ENCODE measurements at places on chromosomes 7 and 10. TPM values are rescaled to one million over a fixed set of nuclear protein-coding genes. Genes with fewer than 3 reads are reported as not detected.

Gene ANKRD30A
- not detected for total RNA-seq

- no peak for DNase-seq
These were observed 122.8 kb downstream of the PRLHR start for GRCh38 chr10:118472415-118473304.

DNA sequence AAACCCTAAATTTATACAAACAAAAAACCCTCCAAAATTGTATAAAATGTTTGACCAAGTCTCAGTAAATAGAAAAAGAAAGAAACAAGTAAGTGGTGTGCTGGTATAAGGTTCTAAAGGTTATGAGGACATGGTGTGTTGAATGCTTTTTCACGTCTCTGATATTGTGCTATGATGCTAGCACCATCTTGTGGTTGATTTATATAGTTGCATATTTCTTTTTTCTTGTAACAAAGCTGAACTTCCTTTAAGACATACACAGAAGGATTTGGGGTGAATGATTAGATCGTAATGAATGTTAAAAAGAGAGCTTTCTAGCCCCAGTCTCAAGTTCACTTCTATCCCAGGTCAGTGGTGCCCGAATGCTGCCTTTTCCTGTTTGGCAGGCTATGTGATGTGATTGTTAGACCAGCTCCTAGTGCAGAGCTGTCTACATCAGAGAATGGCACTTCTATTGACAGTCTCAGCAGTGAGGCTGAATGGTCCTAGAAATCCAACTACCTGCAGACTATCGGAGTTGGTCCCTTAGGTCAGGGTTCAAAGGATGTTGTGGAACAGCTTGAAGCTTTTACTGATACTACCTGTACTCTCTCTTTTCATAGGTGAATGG is 25.0 kb downstream of the VTI1A start:
- no peak for DNase-seq

Gene FAM25C
- total RNA-seq: not detected

DNA sequence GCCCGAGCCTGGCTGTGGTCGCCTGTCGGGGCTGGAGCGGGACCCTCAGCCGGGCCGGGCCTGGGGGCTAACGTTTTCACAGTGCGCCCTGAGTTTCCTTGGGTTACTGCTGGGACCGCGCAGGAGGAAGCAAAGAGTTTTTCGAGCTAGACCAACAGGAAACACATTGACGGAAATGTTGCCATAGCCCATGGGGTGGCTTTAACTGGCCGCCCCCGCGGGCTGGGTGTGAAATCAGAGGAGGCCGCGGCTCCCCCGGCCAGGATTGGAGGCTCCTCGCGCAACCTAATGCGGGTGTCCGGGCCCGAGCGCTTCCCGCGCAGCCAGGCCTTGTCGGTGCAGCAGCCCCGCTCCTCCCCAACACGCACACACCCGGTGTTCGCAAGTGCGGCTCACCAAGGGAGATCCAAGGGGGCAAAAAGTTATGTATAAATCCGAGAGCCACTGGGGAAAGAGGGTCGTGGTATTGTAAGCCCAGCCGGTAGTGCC is 1.9 kb downstream of the HHEX start:
- no peak for DNase-seq

Gene C7orf57
- 0.21 TPM for total RNA-seq

DNA sequence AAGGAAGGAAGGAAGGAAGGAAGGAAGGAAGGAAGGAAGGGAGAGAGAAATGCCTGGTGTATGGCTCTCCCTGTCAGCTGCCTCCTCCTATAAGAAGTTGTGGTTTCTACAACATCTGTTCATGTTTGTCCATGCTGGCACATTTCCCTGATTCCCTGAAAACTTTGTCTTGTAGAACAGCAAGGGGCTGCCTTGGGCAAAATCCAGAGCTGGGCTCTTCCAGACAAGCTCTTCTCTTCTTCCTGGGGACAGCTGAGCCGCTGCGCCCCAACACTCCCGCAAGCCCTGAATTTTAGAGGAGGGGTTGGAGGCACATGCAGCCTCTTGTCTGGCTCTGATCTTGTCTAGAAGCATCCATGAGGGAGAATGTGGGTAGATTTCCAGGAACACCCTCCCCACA is 282.0 kb upstream of the ADARB2 start:
- no peak for DNase-seq

Gene CCDC7
- total RNA-seq: 109 TPM

DNA sequence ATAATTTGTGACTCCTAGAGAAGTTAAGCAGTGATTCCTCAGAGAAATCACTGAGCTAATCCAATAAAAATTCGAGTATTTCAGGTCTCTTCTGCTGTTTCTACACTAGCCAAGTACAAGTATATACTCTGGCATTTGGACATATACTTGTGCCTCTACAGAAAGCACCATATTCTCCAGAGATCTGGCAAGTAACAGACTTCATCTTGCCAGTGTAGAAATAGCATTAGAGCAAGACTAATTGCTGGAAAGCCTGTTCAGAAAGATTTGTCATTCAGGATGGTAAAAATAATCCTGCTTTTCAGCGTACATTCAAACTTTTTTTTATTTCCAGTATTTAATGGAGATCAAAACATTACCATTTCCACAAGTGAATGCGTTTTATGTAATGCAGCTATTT is 410.8 kb upstream of the ETV1 start:
- no peak for DNase-seq

GRCh38 chr7:142568435-142569097 is 180.7 kb upstream of the PRSS1 start:
- no peak for DNase-seq

Gene GOT1
- total RNA-seq: 11.6 TPM

Gene IGF2BP3
- 65.7 TPM for total RNA-seq

DNA sequence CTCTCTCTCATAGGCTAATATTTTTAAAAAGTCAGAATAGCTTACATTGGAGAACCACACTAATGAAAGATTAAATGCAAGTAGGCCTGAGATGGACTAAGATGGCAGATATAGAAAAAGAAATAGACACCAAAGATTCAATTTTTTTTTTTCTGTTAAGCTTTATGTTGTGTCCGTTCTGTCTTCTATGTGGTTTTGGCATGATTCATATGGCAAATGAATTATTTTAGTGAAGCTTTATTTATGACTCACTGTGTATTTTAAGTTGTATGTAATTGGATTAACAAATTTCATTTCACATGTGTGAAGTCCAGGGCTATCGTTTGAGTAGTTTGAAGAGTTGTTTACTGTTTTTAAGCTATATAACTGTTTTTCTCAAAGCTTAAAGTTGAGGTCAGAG is 214.8 kb downstream of the CAMK1D start:
- DNase-seq: no peak

GRCh38 chr10:113899952-113900598 is 45.6 kb downstream of the NHLRC2 start:
- no peak for DNase-seq

Gene FAM237B
- not detected for total RNA-seq

- DNase-seq: no peak
These were observed 18.9 kb downstream of the EPHB4 start for GRCh38 chr7:100808354-100808875.

- no peak for DNase-seq
These were observed 12.7 kb downstream of the TAS2R38 start for GRCh38 chr7:141960687-141961422.
